Heart right ventricle (tissue), 16 donors: ENCODE measurements at places on chromosomes 11 and 22.

- DNase-seq, result no peak
Observed at GRCh38 chr11:101975734-101976133, 59.4 kb upstream of the ANGPTL5 start.

DNA sequence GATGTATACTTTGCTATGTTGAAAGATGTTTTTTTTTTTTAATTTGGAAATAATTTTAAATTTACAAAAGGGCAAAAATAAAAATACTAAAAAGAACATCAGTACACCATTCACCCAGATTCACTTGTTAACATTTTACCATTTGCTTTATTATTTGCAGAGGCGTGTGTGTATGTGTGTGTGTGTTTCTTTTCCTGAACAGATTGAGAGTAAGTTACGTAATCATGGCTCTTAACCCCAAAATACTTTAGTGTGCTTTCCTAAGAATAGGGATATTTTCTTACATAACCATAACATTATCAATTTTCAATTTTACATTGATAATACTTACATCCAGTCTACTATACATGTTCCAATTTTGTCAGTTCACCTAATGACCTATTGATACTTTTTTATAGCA is 91.5 kb upstream of the HORMAD2 start:
- no peak for DNase-seq

DNA sequence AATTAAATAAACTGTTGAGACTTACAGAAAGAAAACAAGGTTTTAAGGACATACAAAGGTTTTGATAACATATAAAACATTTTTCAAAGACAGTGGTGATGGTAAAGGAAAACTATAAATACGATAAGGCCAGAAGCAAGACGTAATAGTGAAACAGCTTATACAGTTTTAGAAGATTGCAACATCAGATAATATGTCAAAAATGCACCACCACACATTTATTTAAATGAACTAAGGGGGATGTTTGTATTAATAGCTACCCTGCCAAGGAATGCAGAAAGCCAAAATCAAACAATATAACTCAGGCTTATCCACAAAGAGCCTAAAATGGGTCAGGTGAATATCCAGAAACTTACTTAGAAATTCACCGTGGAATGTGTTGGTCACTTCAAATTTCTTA is 981.6 kb upstream of the FAT3 start:
- DNase-seq, result no peak

- DNase-seq, result peak; percentile 40
Observed at GRCh38 chr22:35629406-35630216, 12.5 kb upstream of the MB start.

GRCh38 chr11:67365736-67366444 is 7.5 kb downstream of the CLCF1 start:
- no peak for DNase-seq

GRCh38 chr11:43758927-43759326 is 78.4 kb downstream of the HSD17B12 start:
- DNase-seq, result no peak

GRCh38 chr11:26820739-26821138 is 98.9 kb upstream of the SLC5A12 start:
- no peak for DNase-seq

DNA sequence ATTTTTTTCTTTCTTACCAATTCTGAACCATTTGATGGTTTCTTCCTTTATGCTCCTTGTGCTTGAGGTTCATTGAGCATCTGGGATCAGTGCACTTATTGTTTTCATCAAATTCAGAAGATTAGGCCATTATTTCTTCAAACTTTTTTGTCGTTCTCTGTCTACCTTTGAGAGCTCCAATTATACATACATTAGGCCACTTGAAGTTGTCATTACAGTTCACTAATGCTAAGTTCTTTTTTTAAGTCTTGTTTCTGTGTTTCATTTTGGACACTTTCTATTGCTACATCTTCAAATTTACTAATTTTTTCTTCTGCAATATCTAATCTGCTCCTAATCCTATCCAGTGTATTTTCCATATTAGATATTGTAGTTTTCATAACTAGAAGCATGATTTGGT is 40.8 kb downstream of the CDPF1 start:
- DNase-seq, result no peak

GRCh38 chr22:35660291-35661127 is 12.3 kb downstream of the APOL6 start:
- DNase-seq, result no peak

DNA sequence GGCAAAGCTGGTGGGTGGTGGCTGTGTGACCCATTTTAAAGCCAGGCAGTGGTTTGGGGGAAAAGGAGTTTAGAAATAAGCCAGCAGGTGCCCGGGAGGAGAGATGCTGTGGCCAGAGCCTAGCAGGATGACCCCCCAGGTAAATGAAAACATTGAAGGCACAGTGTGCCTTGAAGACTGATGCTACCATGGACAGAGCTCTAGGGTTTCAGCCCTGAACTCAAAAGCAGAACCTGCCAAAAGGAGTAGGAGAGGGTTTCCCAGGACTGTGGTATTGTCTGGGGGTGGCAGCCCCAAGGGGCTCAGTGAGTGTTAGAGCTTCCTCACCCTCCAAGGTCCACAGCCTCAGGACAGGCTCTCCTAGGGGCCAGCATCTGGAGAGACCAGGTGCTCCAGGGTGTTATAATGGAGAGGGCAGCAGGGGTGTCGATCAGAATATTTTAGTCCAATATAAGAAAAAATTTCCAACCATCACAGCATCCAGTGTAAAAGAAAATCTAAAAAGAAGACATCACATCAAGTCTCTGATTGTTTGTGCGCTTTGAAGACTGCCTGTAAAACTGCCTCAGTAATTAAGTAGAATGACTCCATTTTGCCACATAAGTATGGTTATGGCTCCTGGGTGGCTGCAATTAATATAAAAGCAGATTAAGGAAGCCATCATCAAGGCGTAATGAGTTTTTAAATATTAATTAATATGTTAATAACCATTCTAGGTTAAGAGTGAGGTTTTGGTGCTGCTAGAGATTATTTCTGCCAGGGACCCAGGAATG is 88.6 kb upstream of the LMO1 start:
- no peak for DNase-seq

GRCh38 chr11:127195501-127196120 is 195.0 kb upstream of the KIRREL3 start:
- no peak for DNase-seq

DNA sequence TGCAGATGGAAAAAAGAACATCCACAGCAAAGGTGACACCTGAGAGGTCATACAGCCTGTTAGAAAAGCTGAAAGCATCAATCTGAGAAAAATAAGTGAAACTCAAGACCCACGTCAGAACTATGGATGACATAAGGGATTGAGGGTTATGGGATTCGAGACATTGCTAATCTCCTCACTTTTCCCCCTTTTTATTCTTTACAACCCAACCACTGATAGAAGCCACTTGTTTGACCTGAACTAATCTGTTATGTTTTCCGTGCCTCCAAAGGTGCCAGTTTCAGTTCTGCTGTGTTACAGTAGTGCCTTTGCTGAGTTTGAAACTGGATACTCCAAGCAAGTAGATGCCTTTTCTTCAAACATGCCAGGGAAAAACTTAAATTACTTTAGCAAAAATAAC is 16.9 kb upstream of the SESN3 start:
- no peak for DNase-seq

GRCh38 chr22:17214416-17215043 is 4.7 kb downstream of the ADA2 start:
- no peak for DNase-seq

GRCh38 chr11:63490551-63491239 is at the start of gene PLAAT5:
Gene PLAAT5 (minus strand): TSS chr11:63491167. CDS start chr11:63491034, 133 bp downstream.
- peak; percentile 48 for DNase-seq

DNA sequence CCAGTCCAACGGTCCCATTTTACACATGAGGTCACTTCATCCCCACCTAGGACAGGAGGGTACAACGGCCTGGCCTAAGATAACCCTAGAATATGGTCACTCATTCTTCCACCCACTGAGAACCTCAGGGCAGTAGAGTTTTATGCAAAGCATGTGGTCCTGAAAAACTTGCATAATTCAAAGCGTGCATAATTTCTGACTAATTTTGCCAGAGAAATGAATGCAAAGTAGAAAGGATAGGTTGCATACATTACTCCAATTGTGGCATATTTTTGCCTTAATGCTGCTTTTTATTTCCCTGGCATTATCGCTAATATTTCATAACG is 32.5 kb upstream of the SLC35C1 start:
- no peak for DNase-seq

GRCh38 chr11:128232588-128232987 is 354.8 kb downstream of the ETS1 start:
- no peak for DNase-seq

DNA sequence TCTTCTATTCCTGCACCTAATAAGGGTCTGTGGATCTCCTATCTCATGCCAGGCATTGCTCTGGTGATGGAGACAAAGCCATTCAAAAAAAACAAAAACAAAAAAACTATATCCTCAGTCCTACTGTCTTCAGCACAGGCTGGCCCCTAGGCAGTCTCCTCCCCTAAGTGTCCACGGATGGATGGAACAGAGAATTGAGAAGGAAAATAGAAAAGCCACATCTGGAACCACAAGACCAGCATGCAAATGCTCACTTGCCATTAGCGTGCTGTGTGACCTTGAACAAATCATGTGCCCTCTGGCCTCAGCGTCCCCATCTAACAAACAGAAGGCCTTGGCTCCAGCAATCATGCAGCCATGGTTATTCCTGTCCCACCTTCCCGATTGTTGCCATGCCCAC is 32.7 kb upstream of the CD82 start:
- DNase-seq, result no peak

DNA sequence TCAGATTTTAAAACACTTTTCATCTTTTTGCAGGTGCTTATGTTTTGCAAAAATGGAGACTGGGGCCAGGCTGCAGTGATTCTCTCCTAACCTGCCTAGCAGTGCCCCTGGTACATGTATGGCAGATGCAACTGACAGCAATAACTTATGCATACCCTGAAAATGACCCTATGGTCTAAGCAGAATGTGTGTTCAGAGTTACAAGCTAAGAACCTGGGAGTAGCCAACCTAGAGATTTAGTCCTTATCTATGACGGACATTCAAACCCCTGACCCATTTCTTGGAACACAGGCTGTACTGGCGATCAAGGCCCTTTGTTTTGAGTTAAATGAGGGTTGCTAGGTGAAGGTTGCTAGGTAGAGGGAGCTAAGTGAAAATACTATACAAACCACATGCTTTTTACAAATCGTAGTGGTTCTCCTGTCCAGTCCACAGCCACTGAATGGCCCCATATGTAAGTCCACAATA is 184.9 kb upstream of the SESN3 start:
- no peak for DNase-seq
